ENCODE measurements at places on chromosomes 16 and 17.

GRCh38 chr16:26475596-26475995, 591.1 kb upstream of the C16orf82 start:
- H3K27ac ChIP-seq: no peak overlapping the region
- H3K4me1 ChIP-seq: no peaks in the 10 kb centered on the region
- no peaks in the 10 kb centered on the region for H3K27me3 ChIP-seq
- no peaks in the 10 kb centered on the region for H3K36me3 ChIP-seq
- no peak for DNase-seq

- DNase-seq: no peak
- no peak overlapping the region for H3K27ac ChIP-seq
- H3K27me3 ChIP-seq: no peaks in the 10 kb centered on the region
- no peaks in the 10 kb centered on the region for H3K4me1 ChIP-seq
Measured at GRCh38 chr16:20260215-20261009, 66.9 kb downstream of the GP2 start.

- H3K36me3 ChIP-seq: no peaks in the 10 kb centered on the region
- no peak overlapping the region for H3K27ac ChIP-seq
- no peak overlapping the region for H3K4me3 ChIP-seq
Measured at GRCh38 chr17:3738562-3739295, 15.0 kb downstream of the HASPIN start.

DNA sequence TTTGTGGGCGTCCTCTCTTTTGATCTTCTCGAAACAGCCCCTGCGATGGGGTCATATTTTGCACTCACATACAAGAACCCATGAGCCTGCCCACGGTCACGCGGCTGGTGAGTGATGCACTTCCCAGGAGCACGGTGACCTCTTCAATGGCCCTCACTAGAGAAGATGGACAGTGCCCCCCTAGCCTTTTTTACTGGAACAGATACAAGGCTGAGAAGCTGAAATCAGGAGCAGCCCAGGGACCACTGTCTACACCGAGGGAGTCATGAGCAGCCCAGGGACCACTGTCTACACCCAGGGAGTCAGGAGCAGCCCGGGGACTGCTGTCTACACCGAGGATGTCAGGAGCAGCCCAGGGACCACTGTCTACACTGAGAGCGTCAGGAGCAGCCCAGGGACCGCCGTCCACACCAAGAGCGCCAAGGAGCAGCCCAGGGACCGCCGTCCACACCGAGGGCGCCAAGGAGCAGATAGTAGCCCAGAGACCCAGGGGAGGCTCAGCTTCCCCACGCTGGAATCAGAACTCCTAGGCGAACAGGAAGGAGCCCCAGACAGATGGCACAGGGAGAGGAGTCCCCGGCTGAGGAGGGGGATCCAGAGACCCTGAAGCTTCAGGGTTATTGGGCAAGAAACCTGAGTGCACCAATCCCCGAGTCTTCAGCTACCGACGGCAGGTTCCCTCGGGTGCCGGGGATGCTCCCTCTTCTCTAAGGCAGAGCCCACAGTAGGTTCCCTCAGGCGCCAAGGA, 23.7 kb downstream of the ACSF3 start:
- peaks cover 79% of the 10 kb centered on the region for H3K36me3 ChIP-seq
- peaks cover 44% of the 10 kb centered on the region for H3K4me1 ChIP-seq
- no peak overlapping the region for H3K4me3 ChIP-seq
- no peak overlapping the region for H3K27ac ChIP-seq

- no peaks in the 10 kb centered on the region for H3K36me3 ChIP-seq
- no peaks in the 10 kb centered on the region for H3K4me1 ChIP-seq
- H3K27me3 ChIP-seq: peaks cover 55% of the 10 kb centered on the region
- H3K4me3 ChIP-seq: no peak overlapping the region
- no peak for DNase-seq
- no peak overlapping the region for H3K27ac ChIP-seq
Measured at GRCh38 chr17:49996121-49996494, 1.1 kb upstream of the DLX3 start.

GRCh38 chr17:33377837-33378595, 84.9 kb upstream of the ASIC2 start:
- DNase-seq: no peak
- no peaks in the 10 kb centered on the region for H3K27me3 ChIP-seq
- H3K27ac ChIP-seq: no peak overlapping the region
- no peaks in the 10 kb centered on the region for H3K4me1 ChIP-seq
- no peak overlapping the region for H3K4me3 ChIP-seq
- no peaks in the 10 kb centered on the region for H3K36me3 ChIP-seq

- no peak overlapping the region for H3K27ac ChIP-seq
- H3K4me3 ChIP-seq: no peak overlapping the region
- H3K4me1 ChIP-seq: no peaks in the 10 kb centered on the region
- no peaks in the 10 kb centered on the region for H3K27me3 ChIP-seq
- H3K36me3 ChIP-seq: peaks cover 2% of the 10 kb centered on the region
Measured at GRCh38 chr17:66727634-66728570, 107.0 kb upstream of the CACNG5 start.

DNA sequence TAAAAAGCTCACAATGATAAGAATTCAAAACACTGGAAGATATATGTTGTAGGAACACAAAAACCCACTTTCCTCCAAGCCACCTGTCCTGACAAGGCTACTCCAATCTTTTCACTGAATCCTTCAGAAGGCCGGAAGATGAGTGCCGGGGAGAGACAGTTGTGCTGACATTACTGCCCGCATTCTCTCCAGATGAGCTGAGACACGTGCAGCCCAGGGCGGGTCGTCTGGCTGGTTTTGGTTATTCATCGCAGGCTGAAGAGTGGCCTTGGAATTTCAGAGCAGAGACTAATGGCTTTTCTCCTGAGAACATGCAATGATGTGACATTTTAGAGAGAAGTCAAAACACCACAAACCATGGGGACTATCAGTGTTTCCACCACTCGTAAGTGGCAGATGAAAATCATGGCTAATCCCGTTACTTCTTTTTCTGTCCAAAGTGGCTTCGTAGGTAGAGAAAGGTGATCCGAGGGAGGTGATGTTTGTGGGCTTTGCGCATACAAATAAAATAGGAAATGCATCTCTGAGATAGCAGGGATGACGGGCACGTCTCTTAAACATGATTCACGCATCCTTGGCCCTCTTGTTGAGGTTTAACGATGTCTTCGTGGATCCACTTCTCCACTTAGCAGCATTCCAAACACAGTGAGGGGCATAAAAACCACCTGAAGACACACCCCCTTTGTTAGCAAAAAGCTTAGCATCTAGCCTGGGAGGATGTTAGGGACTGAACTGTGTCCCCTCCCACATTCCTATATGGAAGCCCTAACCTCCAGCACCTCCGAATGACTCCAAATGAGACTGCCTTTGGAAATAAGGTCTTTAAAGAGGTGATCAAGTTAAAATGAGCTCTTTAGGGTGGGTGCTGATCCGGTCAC, 134.0 kb downstream of the IRX3 start:
- H3K4me3 ChIP-seq: no peak overlapping the region
- no peaks in the 10 kb centered on the region for H3K4me1 ChIP-seq
- no peak overlapping the region for H3K27ac ChIP-seq
- no peak for DNase-seq

DNA sequence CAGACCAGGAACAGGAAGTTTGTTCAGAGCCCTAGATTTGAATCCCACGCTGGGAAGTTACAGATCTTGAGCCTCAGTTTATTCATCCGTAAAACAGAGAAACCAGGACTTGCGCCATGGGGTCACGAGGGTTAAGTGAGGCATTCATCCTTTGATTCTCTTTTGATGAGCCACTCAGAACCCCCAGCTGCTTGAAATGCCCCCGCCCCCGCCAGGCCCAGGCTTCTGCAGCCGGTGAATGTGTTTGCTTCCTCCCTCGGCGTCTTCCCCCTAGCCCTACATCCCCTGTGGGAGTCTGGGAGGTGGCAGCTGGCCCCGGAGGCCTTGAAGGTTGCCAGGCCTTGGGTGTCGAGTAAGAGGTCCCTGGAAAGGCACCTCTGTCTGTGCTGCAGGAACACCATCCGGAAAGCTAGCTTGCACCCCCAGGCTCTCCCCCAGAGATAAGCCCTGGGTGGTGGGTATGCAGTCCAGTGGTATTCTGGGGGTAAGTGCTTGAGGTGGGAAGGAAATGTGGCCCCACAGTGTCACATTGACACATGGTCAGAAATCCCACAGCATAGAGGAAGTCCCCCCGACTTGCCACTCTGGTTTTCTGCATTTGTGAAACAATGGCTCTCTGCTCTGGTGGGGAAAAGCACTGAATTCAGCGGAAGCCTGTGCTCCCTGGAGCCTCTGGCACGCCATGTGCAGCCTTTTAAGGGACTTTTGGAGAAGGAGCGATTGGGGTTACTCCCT, 14.9 kb downstream of the IRF8 start:
- no peak overlapping the region for H3K27ac ChIP-seq
- H3K27me3 ChIP-seq: peaks cover 53% of the 10 kb centered on the region
- H3K36me3 ChIP-seq: no peaks in the 10 kb centered on the region
- no peak overlapping the region for H3K4me3 ChIP-seq
- no peak for DNase-seq

DNA sequence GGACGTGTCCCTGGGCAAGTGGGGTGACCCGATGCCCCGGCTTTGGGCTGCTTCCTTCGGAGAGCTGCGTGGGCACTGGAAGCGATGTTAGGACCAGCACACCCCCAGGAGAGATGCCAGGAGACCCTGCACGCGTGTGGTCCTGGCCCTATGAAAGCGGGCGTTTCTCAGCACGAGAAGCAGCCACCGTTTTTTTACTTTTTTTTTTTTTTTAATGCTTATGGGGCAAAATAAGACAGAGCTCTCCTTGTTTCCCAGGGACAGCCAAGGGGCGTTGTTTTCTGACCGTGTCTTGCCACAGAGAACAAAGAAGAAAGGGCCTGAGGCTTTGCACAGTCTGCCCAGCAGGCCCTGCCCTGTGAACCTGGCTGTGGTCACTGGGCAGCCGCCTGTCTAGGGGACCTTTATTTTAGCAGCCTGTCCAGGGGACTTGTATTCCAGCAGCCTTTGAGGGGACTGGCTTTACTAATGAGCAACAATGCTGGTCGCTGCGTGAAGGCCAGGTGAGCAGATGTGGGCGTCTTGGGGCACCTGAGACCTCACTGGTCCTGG, 996 bp downstream of the SLC25A10 start:
- peak overlapping the region; percentile 88 for H3K27ac ChIP-seq
- H3K4me3 ChIP-seq: peak overlapping the region; percentile 93
- H3K36me3 ChIP-seq: peaks cover 54% of the 10 kb centered on the region
- no peak for DNase-seq

Data from K562 (cell line).